ENCODE measurements at places on chromosomes 4 and X. TPM values are rescaled to one million over a fixed set of nuclear protein-coding genes. Genes with fewer than 3 reads are reported as not detected.
A peak's percentile ranks its signal among the peaks of the same experiment; 100 is the strongest.

Gene CNGA1
- total RNA-seq = 1.5 TPM

Gene KLHL13
- 22.1 TPM for total RNA-seq

Gene GPRIN3
- total RNA-seq = 0.15 TPM

Gene XAGE1B
- not detected for total RNA-seq

Gene EFHC2
- 3.2 TPM for total RNA-seq

Gene BEX2
- 45.4 TPM for total RNA-seq

Gene IGFBP7
- 0.86 TPM for total RNA-seq

Gene LNX1
- 0.43 TPM for total RNA-seq

Gene TBC1D9
- total RNA-seq = 8.8 TPM

Gene PDE5A
- total RNA-seq = 32.4 TPM

Gene TRIM61
- not detected for total RNA-seq

Gene SPARCL1
- not detected for total RNA-seq

Gene PAQR3
- total RNA-seq = 80.8 TPM

DNA sequence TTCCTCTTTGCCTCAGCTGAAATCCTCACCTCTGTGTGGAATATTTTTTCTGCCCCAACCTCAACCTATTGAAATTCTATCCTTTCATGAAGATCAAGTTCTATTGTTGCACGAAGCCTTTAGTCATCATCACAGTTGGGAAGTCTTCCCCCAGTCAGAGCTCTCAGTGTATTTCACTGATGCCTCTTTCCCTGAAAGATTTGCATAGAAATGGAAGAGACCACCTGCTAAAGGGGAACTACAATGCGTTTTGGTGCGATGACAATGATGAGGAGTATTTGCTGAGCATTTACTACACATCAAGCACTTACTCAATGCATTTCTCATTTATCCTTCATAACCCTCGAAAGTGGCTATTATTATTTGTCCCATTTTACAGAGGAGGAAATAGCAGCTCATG, 151.2 kb upstream of the KLF3 start:
- no peak for DNase-seq

DNA sequence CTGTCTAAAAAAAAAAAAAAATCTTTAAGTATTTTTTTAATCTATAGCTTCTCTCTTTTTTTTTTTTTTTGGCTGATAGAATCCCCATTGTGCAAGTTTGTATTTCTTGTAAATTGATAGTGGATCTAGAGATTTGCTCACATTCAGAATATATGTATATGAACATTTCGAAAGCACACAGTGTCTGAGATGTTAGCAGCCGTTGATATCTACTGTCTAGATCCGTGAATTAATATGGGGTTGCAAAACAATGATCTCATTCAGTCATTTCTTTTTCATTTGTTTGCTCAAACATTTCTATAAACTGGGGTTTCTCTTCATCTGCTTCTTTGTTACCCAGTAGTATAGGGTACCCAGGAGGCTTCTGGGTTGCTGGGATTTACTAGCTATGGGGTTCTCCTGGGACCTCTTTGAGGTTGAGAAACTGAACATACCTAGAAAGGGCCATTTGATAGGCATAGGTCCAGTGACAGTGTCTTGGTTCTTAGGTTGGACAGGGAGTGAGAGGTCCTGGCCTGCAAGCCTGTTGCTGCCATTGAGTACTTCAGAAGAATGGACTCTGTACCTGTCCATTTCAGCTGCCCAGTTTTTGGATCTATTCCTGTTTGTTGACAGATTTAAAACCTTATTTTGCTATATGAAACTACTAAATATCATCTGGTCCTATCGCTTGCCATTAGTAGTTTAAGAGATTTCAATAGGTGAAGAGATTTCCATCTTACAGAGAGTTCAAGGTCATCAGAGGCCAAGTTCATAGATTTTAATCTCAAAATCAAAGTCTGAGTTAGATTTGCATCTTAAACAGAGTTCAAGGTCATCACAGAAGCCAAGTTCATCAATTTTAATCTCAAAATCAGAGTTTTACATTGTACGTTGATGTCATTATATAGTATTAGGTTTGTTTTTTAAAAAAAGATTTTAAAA, 50.8 kb downstream of the WWC2 start:
- DNase-seq = no peak

DNA sequence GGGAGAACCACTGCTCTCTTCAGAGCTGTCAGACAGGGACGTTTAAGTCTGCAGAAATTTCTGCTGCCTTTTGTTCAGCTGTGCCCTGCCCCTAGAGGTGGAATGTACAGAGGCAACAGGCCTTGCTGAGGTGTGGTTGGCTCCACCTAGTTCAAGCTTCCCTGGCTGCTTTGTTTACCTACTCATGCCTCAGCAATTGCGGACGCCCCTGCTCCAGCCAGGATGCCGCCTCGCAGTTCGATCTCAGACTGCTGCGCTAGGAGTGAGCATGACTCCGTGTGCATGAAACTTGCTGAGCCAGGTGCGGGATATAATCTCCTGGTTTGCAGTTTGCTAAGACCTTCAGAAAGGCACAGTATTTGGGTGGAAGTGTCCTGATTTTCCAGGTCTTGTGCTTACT, 70.9 kb downstream of the MAGEB5 start:
- DNase-seq = no peak

DNA sequence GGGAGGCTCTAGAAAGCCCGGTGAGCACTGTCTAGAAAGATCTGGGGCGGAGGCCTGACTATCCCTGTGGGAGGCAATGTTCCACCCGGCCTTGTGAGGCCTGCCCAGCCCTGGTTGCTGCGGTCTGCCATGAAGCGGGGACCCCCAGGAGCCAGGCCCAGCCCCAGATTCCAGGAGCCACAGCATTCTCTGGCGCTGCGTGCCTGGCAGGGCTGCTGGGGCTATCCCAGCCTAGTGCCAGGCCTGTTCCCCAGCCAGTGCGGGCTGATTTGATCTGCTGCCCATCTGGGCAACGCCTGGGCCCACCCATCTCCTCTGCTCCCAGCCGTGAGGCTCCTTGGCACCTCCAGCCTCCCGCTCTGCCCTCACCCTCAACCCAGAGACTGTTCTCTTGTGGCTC, 19.6 kb downstream of the ATP2B3 start:
- no peak for DNase-seq

DNA sequence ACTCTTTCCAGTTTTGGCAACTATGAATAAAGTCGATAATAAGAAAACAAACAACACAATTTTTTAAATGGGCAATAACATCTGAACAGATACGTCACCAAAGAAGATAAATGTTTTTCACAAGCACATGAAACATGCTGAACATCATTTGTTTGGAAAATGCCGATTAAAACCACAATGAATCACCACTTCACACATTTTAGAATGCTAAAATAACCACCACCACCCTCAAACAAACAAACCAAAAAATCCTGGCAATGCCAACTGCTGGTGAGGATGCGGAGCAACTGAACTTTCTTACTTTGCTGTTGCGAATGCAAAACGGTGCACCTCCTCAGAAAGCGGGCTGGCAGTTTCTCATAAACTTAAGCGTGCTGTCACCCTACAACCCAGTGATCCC, 115.9 kb downstream of the NSUN7 start:
- no peak for DNase-seq

- DNase-seq = peak; percentile 45
Observed at GRCh38 chr4:54228961-54229501, at the start of gene PDGFRA. Gene PDGFRA (plus strand): TSS chr4:54229293. CDS start chr4:54258769, 29,476 bp downstream.

DNA sequence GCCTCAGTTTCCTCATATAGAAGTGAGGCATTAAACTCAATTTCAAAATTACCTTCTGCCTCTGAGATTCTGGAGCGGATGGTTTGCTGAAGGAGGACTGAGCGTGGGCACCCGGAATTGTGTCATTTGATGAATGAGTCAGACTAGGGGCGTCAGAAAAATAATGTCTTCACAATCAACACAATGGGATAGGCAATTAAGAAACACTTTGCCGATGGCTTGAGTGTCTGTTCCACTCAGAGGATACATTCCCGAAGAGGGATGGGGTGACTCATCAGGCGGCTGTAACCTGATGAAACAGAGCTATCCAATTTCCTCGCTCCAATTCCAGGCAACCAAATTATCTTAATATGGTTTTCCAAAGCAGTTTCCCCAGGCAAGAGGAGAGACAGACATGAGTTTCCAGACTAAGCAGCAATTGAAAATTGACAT, 1.2 kb upstream of the CHRNA9 start:
- DNase-seq = no peak

GRCh38 chr4:52407545-52407944, 251.6 kb downstream of the USP46 start:
- no peak for DNase-seq

GRCh38 chr4:100870940-100871772, 353.3 kb upstream of the EMCN start:
- DNase-seq = no peak

DNA sequence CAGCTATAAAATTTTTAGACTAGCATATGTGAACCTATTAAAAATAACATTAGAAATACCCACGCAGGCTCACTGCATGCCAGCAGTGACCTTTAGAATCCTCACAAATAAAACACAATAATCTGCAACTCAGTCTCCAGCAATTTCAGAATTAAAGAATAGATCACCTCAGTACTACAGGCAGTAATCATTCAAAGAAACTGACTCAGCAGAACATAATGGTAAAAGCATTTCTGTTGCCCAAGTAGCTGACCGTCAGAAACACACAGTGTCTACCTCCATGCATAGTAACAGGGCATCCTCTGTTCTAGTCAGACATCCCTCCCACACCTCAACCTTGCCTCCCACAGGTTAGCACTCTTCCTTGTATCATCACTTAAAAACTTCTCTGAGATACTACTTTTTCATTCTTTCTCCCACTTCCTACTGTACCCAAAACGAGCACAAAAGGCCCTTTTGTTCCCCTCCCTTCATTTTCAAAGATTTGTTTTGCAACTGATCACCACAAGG, 65.7 kb upstream of the BEND2 start:
- DNase-seq = no peak

- no peak for DNase-seq
Observed at GRCh38 chr4:163017135-163017534, 149.6 kb downstream of the NAF1 start.

DNA sequence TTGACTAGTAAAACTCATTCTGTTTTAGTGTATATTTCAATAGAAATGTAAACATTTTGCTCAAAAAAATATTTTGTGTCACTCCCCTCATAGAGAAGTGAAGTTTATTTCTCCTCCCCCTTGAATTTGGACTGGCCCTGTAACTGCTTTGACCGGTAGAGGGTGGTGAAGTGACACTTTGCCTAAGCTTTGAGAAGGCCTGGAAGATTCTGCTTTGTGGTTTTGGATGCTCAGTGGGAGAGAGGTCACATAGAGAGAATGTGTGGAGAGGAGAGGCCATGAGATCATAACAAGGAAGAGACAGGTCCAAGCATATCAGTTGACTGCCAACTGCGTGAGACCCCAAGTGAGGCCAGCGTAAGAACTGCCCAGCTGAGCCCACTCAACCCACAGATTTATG, 19.1 kb upstream of the ARX start:
- peak; percentile 60 for DNase-seq

GRCh38 chrX:14670819-14671218, 141.5 kb downstream of the GLRA2 start:
- no peak for DNase-seq

GRCh38 chr4:16120720-16121119, 36.9 kb upstream of the PROM1 start:
- DNase-seq = no peak

DNA sequence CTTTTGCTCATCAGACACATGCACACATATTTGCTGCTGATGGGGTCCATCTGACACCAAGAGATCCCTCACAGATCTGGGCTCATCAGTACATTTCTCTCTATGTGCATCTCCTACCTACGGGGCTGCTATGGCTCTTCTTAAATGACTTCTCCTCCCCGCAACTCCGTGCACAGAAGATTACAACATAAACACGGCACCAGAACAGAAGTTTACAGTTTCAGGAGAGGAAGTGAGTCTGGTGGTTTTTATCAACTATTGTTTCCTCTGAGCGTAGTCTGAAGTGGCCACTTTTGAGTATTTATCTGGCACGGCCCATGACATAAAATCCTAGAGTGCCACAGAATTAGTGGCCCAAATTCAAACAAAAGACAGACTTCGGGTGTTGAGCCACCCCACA, 263.8 kb downstream of the PRDM5 start:
- no peak for DNase-seq

GRCh38 chrX:129961180-129962083, 21.0 kb upstream of the BCORL1 start:
- peak; percentile 83 for DNase-seq

DNA sequence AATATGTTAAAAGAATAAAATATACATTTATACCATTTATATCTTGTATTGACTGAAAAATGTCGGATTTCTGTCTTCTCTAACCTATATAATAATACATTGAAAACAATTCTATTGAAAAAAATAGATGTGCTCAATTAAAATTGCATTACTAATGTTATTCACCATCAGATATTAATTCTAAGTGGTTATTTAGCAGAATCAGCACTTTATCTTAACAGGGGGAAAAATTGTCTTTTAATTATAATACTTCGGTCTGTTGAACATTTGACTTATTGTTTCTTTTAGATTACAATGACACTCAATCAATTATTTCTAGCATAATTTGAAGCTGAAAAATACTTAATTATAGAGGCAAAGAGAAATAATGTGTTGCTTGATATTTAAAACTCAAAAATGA, 220.3 kb downstream of the PABPC4L start:
- no peak for DNase-seq

DNA sequence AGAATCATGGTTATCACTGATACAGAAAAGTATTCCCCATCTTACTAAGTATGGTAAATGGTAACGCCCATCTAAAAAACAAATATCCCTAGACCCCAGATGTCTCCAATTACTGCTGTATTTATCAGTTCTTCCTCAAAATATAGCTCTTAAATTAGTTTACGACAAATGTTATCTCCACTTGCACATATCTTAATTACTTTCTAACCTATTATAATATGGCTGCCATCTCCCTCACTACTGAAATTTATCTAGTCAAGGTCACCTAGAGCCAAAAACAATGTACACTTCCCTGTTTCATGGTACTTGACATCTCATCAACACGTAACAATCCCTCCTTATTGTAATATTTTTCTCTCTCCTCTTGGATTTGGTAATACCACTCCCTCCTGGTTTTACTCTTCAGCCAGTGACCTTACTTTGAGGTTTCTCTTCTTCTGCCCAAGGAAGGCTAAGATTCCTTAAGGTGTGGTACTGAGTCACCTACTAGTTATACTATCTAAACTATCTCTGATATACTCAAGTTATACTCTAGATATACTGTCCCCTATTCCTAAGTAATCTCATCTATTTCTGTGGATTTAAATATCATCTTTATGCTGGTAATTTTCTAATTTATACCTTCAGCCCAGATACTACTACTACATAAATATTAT, 8.6 kb downstream of the LCORL start:
- DNase-seq = no peak

GRCh38 chrX:73214426-73215094, at the start of gene NAP1L2:
Gene NAP1L2 (minus strand): TSS chrX:73214851. CDS start chrX:73214492, 359 bp downstream.
- peak; percentile 61 for DNase-seq

- no peak for DNase-seq
Observed at GRCh38 chr4:62676962-62677361, 1476.8 kb downstream of the ADGRL3 start.

GRCh38 chrX:15343075-15343476, 7.8 kb upstream of the PIGA start:
- no peak for DNase-seq
